GM04503 (cell line): ENCODE measurements at places on chromosomes 1 and 21.
A peak's percentile ranks its signal among the peaks of the same experiment; 100 is the strongest.

DNA sequence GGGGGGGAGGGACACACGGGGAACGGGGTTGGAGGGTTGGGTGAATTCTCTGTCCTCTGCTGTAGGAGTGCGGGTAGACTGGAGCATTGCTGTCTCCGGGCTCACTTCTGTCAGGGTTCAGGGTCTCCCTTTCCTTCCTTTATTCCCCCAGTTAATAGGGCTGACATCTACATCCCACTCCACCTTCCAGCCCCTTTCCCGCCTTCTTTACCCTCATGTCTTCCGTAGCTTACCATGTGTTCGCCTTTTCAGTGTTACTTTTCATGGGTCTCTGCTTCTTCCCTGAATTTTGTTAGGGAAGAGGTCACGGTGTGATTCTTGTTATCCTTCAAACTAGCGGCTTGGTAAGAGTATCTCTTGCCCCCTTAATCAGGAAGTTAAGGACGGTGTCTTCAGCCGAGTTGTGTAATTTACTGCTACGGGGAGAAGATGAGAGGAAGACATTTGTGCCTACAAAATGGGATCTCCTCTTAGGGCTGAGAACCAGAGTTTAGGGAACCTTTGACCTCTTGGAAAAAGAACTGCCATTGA lies 917 bp downstream of the RAP1A start:
- no peak for DNase-seq

DNA sequence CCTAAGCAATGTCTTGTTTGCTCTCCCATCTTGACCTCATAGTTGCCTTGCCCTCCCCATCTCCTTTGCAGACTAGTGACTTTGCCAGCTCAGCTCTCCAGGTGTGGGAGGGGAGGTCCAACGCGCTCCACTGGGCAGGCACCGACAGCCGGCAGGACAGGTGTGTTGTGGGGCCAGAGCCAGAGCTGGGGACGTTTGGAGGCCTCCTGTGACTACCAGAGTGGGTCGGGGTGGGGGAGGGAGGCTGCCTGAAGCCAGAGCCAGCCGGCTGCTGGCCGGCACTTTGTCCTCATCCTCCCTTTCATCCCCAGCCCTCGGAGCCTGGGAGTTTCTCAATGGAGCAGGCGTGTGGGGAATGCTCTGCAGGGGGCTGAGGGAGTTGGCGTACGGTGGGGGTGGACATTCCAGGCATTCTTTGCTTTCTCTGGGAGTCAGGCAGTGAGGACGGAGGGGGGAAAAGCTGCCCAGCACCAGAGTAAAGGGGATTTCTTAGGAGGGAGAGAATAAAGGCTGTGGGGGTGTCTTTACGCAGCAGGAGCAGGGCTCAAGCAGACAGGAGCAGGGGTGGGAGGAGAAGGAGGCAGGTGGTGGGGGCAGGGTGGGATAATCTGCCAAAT lies 20.2 kb downstream of the NUAK2 start:
- DNase-seq: peak; percentile 88

GRCh38 chr1:160309185-160309557 lies 24.2 kb upstream of the PEX19 start:
- DNase-seq: no peak

DNA sequence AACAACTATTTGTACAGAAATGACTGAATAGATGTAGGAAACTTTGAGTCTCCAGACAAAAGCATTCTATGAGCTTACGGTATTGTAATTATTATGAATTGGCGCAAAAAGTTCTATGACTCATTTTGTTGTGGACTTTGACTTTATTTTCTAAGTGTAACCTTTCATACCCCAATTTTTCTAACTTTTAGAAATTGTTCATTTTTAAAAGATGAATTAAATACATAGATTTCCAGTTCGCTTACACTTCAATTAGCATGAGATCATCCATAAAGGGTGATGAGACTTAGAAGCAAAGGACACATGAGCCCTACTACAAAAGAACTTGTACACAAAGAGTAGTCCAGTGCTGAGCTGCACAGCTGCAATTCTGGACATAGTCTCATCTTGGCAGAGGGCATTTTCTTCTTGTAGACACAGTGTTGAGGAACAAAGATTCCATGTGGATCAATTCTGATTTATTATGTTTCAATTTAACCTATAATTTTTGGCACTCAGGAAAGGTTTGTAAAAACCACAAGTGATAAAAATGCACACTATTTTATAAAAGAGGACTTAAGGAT lies 431.1 kb downstream of the LRRIQ3 start:
- DNase-seq: no peak

DNA sequence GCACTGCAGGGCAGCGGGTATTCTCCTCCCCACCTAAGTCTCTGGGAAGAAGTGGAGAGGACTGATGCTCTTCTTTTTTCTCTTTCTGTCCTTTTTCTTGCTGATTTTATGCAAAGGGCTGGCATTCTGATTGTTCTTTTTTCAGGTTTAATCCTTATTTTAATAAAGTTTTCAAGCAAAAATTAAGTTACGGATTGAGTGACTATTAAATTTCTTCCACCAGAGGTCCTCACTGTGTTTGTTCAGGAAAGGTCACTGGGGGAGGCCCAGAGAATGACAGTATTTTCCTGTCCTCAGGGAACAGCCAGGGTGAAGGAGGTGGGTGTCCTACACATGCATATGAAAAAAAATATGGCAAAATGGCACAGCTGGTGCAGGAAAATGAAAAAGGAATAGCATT lies 4.4 kb upstream of the ELF3 start:
- DNase-seq: no peak

DNA sequence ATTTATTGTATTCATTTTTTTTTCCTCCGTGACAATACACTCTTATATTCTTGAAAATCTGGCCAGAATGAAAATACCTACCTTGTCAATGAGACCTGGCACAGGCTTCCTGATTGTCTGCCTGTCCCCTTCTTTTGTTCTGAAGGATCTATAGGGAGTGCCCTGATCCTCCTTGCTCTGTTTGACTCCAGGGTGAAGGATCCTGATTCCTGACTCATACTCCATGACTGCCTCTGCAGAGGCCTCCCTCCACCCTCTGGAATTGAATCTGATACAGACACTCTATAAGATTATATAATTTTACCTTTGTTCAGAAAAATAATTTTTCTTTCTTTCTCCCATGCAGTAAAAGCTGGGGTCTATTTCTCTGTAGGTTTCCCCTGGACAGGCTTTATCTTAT lies 116.2 kb downstream of the HMCN1 start:
- no peak for DNase-seq
